AG08395 (cell line): ENCODE measurements at places on chromosomes 11 and 22.

GRCh38 chr22:26527574-26528465 is 15.5 kb upstream of the TFIP11 start:
- no peak for DNase-seq

DNA sequence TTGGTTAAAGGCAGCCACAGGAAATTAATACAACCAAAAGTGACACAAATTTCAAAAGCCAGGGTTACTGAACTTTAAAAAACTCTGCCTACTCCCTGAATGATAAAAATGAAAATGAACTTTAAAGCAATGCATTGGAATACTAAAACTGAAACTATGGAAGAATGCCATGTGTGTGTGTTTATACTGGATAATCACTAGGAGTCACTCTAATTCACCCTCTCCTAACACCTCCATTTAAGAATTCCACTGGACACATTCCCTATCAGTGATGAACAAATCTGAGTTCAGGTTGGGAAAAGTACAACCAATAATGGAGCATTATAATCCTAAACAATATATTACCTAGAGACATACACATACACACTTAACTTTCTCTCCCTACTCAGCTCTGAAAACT is 27.5 kb upstream of the PLAAT3 start:
- DNase-seq: peak; percentile 30

- DNase-seq: no peak
Observed at GRCh38 chr11:116454020-116454645, 318.7 kb downstream of the BUD13 start.

DNA sequence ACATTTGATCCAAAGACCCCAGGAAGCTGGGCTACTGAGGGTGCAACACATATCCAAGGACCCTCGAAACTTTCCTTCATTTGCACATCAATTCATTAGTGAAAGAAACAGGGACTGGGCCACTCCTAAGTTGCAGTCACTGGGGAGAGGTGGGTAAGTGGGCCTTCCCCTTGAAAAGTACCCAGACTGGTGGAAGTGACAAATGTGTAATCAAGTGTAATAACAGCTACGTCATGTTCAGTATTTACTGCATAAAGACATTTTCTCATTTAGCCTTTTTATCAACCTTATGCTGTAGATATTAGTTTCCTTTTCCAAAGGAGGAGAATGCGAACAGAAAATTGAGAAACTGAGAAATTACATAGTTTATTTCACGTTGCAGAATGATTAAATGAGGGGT is 101.9 kb upstream of the OLFML1 start:
- DNase-seq: no peak

GRCh38 chr11:33861386-33861785 is 30.5 kb downstream of the LMO2 start:
- no peak for DNase-seq

DNA sequence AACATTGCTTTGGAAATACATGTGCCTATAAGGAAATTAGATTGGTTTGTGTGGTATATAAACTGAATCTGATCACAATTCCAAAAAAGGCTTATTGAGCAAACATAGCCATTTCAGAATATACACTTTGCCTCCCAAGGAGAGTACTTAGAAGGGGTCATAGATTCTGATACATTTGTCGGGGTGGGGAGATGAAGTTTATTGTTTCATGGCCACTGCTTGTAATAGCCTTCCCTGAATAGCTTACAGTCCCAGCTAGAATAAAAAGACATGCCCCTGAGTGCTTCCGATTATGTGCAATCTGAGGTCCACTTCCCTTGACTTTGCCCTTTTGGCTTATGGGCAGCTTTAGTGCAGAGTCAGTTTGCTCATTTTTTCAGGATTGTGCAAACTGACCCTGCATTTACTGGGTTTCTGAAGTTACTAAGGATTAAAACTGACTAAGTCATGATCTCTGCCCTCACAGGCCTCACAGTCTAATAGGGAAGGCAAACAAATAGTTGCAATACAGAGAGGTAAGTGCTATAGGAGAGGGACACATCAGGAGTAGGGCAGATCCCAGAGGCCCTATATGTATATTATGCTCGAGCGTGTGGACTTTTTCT is 184.2 kb downstream of the BLID start:
- DNase-seq: no peak

- peak; percentile 88 for DNase-seq
Observed at GRCh38 chr11:69122630-69123431, 32.9 kb upstream of the SMIM38 start.

DNA sequence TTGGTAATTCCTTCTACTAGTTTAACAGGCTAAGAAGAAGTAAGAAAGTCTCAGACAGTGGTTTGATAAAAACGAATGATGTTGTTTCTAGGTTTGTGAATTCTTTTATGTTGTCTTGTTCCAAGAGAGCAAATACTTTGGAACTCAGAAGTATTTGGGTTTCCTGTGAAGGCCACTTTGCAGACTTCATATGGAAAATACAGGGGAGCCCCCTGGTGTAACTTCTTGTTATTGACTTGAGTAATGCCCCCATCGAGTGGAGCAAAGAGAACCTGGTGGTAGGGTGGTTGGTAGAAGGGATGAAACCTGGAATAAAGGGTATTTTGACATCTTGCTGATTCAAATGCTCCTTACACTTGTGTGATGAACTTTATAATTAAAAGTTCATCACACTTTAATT is 40.0 kb upstream of the PTH start:
- DNase-seq: no peak

GRCh38 chr11:86108191-86108590 is 39.3 kb upstream of the PICALM start:
- DNase-seq: no peak

GRCh38 chr11:79932612-79933011 is 491.8 kb upstream of the TENM4 start:
- DNase-seq: no peak

DNA sequence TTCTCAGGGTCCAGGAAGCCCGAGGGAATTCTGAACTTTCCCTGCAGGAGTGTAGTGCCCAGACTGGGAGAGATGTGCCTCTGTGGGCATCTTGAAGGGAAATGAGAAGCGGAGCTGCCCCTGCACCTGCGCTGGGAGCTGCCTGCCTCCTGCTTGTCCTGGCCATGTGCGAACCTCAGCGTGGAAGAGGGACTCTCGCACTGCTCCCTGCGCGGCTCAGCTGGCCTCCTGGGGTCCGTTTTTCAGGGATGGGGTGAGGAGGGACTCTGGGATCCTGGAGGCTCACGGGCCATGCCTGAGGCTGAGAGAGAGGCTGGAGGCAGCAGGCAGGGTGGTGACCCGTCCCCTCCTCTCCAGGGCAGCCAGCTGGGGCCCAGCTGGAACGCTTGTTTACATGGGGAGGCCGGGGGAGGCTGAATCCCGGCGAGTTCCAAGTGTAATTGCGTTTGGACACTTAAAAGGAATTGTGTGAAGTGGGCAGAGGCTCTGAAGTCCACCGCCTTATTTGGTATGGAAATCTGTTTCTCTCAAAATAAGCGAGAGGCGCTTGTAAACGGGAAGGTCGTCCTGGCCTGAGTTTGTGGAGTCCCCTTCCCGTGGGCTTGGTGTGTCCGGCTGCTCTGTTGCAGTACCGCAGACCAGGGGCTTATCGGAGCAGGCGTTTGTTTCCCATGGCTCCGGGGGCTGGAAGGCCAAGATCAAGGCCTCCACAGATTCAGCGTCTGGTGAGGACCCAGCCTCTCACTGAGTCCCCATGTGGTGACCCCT is 1.2 kb upstream of the MRGPRF start:
- DNase-seq: no peak

GRCh38 chr11:2302306-2302895 is 588 bp downstream of the TSPAN32 start:
- DNase-seq: no peak

DNA sequence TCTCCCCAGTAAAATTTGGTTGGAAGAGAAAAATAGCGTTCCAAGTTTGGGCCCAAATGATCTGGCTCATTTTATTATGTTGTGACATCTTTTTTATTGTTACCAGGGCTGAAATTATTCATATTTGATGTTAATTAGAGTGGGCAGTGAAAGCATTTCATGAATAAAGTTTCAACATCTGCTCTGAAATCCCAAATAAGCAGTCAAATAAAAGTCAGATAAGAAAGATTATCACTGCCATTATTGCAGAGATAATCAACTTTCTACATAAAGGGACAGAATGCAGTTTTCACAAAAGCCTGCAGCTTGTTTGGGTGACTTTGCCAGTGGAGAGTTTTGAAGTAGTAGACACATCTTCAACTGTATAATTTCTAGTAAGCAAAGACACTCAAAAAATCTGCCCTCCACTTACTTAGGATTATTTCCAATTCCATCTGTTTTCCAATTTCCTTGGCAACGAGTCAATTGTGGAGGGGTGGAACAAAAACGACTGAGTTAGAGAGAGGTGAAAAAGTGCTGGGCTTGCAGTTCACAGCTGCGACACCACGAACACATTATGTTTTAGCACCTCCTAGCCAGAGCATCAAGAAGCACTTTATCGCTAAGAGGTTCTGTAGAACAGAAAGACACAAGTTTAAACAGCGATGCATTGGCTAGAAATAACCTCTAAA is 9.0 kb downstream of the TECTA start:
- DNase-seq: no peak

GRCh38 chr11:2100361-2101170 is 38.6 kb downstream of the IGF2 start:
- DNase-seq: no peak

DNA sequence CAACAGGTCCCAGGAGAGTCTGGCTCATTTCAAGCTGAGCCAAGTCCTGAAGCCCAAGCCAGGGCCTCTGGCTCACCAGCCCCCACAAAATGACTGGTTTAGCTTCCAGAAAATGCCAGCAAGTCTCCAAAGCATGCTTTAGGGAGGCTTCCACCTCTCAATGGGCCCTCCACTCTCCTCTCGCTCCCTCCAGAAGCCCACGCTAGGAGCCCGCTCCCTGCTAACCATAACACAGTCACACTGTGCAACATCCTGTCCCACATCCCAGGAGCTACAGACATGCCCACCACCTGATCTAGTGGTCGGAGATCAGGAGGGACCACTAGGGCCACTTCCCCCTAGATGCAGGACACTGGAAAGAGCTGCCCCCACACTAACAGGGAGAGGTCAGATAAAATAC is 6.9 kb downstream of the SULT4A1 start:
- no peak for DNase-seq

GRCh38 chr11:111362887-111363411 is 16.1 kb downstream of the POU2AF1 start:
- no peak for DNase-seq

DNA sequence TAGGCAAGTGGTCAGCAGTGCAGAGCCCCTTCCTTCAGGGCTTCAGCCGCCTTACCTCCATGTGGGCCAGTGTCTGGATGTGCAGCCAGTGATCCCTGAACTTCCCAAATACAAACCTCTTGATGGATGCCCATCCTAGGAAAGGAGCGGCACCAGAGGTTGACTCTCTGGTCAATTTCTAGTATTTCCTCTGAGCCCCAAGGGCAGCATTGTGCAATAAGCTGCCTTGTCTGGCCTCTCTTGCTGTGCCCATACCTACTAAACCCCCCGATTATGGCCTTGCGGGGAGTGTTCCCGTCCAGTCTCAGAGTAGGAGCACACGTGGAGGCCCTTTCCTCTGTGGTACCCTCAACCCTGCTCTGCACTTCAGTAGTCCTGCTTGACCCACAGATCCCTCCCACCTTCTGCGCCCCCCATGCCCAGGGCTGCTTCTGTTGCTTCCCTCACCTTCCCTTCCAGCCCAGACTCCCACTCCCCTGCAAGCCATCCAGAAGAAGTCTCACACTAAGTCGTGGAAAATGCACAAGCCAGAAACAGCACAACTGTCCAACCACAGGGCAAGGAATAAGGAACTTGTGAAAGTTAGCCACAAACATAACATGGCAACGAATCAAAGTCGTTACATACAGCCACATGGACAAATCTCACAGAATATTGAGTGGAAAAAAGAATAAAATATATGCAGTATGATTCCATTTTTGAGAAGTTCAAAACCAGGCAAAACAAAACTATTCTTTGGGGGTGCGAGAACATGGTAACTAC is 39.6 kb upstream of the HORMAD2 start:
- DNase-seq: no peak

DNA sequence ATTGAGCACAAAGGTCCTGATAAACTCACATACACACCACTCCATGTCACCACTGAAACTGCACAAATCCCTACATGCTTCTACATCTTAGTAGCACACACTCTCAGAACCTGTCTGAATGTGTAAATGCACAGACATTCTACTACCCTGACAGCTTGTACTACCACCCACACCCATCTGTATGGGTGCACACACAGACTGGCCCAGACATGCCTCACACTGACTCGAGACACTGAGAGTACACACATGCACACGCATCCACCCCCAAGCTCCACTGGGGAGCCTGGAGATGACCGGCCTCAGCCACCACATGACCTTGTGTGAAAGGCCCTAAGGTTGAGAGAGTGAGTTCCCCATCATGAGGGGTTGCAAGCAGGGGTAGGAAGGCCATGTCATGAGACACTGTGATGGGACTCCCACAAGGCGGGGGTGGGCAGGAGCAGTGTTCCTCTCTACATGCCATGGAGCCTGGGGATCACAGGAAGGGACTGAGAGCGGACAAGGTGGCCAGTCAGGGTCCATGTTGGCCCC is 28.1 kb downstream of the ARAP1 start:
- no peak for DNase-seq

DNA sequence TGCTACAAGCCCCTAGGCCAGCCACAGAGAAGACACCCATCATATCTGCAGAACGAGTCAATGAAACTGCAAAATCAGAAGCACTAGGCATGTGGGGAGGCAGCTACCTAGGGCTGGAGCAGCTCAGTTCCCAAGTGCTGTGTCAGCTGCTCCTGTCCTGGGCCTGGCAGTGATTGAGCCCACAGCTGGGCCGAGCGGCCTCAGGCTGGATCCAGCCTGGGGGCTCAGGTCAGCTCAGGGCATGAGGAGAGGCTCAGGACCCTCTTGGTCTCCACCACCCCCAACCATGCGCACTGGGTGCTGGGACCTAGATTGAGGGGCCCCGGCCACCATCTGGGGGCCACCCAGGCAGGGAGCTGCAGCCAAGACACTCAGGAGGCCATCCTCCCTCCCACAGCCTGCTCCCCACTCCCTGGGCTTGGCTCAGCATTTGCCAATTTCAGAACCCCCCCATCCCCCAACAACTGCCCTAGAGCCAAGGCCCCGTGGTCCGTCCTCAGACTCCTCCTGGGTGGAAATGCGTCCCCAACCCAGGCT is 2.4 kb upstream of the TNNT3 start:
- no peak for DNase-seq

- peak; percentile 90 for DNase-seq
Observed at GRCh38 chr11:67288452-67289225, 464 bp upstream of the ANKRD13D start.

DNA sequence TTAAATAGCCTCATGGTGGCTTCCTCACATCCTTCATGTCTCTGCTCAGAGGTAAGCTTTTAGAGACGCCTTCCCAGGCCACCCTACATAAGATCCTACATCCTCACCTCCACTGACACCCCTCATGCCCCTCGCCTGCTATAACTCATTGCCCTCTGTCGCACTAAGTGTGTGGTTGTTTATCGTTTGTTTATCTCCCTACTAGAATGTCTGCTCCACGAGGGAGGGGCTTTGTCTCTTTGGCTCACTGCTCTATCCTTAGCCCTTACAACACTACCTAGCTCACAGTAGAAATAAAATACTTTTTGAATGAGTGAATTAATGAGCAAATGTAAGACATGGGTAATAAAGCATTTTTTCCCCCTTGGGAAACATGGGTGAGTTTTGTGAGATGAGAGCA is 1.3 kb upstream of the CBLIF start:
- DNase-seq: no peak

GRCh38 chr11:69301455-69302401 is 7.8 kb downstream of the MYEOV start:
- DNase-seq: peak; percentile 93

- DNase-seq: peak; percentile 97
Observed at GRCh38 chr11:103108933-103109817, at the start of gene DYNC2H1. Gene DYNC2H1, plus strand, starts transcription at chr11:103109426. Its CDS starts 149 bp downstream, at chr11:103109575.
